ENCODE measurements at places on chromosomes 4 and X.
A peak's percentile ranks its signal among the peaks of the same experiment; 100 is the strongest.

GRCh38 chrX:101605728-101606127, 12.1 kb downstream of the ARMCX6 start:
- DNase-seq, result no peak

- DNase-seq, result no peak
Measured at GRCh38 chr4:105496899-105497298, 23.0 kb upstream of the PPA2 start.

DNA sequence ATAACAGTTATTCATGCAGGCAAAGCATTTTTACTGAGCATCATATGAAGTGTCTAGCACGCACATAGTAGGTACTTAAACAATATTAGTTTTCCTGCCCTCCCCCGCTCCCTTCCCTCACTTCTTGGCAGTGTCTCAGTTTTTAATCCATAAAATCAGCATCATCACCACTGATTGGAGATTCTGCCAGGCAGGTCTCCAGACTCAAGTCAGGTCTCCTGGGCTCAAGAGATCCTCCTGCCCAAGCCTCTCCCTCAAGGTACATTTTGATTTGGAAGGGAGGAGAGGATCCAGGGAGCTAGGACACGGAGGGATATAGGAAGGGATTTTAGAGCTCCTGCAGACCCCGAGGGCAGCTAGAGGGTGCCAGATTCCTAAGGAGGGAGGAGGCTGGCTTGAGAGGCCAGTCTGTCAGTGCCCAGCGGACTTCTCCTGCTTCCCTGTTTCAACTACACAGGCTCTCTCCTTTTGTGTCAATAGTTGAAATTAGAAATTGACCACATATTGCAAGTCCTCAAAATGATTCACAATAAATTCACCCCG, 4.4 kb upstream of the FAT1 start:
- DNase-seq, result no peak

GRCh38 chr4:6250235-6250983, 19.2 kb upstream of the WFS1 start:
- DNase-seq, result no peak

DNA sequence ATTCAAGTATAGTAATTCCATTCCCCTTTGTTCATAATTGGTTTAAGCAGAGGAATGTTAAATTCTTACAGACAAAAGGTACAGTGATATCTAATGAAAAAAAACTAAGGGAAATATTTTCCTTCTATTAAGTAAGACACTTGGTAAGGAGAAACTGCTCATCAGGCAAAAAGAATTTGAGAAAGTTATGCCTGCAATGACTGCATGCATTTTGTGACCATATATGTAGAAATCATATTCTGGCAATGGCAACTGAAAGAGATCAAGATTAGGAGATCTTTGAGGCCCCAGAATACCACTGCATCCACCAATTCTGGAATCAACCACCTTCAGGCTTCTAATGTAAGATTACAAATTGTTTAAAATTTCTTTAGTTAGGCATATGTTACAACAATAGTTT, 364.8 kb downstream of the PCDH10 start:
- no peak for DNase-seq

GRCh38 chrX:44106864-44107263, 133.7 kb upstream of the NDP start:
- no peak for DNase-seq

DNA sequence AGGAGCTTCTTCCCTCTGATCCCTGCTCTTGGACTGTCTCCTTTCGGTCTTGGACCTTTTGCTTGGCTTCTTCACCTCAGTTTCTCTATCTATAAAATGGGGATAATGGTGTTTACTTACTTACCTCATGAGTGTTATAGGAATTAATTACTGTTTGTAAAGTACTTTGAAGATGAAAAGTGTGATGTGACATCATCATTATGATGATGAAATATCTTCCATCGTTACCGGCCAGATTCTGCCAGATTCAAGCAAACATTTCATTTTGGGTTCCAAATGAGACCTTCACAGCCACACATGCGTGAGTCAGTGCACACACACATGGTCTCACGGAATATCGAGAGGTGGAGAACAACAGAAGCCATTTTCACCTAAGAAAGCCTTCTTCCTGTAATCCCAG, 220.1 kb upstream of the RPL34 start:
- DNase-seq, result no peak

GRCh38 chr4:183763990-183764754, 105.1 kb downstream of the TRAPPC11 start:
- DNase-seq, result no peak

DNA sequence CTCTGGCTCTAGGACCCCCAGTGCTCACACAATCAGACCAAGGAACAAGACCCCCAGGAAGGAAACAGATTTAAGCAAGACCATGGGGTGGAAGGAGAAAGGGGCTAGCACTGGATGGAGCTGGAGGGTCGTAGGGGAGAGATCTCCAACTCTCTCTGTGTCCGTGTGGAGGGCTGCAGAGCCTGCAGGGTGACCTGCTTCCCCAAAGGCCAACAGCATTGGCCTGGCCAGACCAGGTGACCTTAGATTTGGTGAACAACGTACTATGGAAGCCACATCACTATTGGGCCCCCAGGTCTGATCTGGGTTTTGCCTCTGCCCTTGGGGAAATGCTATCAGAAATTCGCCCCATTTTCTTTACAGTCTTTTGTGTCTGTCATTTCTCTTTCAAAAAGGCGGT, 26.0 kb downstream of the NLGN3 start:
- DNase-seq, result no peak

- no peak for DNase-seq
Measured at GRCh38 chr4:67522851-67523671, 22.2 kb downstream of the CENPC start.

DNA sequence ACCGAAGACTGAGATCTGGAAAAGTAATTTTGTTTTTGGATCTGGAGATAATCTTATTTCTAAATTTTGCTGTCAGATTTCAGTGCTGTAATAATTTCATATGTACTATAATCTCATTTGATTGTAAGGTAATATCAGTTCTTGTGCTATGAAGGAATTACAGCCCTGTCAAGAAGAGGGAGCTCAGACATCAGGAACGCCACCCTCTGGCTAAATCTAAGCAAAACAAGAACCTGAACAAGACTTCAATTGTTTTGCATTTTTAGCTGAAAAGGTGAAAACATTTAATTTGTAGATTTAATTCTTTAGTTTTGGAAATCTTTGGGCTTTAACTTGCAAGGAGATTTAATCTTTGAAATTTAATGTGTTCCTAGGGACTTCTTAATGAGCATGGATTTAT, 525.4 kb upstream of the HS3ST1 start:
- DNase-seq, result no peak

DNA sequence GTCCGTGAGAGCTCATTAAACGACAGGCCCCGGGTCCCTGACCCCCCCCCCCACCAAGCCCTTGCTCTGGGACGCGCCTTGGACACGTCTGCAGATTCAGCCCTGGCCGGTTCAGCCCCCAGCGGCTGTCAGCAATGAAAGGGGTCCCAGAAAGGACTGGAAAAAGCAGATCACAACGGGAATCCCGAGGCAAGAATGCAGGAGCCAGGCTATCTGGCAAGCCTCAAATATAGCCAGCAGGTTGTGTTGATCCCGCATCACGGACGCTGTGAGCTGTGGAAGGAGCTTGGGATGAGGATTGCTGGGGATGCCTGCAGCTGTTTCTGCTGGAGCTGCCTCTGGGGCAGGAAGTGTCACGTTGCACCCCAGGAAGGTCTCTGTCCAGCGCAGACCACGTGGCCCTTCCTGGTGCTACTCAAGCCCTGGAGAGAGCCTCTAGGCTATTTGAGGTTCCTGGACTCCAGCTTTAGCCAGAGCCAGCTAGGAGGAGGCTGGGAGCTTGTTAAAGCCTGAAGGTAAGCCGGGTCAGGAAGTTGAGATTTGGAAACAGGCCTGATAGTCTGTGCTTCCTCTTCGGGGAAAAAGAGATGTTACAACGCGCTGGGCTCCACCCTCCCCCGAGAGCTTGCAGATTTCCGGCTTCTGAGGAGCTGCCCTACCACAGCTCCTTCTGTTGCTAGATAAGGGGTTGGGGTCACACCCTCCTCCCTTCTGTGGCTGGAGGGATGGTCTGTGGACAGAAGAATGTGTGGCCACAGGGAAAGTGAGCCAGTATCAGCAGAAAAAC, 19.3 kb upstream of the CSF2RA start:
- peak; percentile 30 for DNase-seq

GRCh38 chr4:4592414-4592813, 50.6 kb upstream of the STX18 start:
- no peak for DNase-seq

DNA sequence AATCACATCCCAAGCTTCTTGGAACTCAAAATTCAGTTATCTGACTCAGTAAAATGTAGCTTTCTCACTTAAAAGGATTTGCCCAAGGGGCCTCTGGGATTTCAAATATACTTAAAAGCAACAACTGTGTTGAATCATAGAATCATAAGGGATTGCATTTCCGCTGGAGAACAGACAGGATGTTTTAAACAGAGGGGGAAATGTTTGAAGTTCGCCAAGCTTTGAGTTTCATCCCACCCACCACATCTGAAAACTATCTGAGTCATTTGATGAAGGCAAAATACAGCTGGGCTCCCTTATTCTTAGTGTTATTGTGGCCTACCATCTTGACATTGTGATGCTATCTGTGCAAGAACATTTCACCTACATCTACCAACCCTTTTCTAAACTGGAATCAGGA, 73.5 kb downstream of the PPP1R2C start:
- DNase-seq, result no peak

DNA sequence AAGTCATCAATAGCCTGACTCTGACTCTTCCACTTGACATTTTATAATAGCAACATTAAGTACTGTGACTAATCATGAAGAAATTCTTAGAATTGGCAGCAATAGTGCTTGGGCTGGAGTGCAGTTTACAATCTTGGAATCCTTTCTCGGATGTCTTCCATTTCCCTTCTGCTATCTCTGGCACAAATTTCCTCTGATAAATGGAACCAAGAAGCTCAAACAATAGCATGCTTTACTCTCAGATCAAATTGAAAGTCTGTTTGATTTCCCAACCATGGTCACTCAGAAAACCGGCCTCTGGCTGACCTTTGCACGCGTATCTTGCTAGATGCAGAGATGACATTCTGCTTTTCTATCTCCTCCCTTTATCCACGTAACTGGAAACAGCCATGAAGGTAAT, 99.0 kb upstream of the SPANXC start:
- DNase-seq, result no peak

DNA sequence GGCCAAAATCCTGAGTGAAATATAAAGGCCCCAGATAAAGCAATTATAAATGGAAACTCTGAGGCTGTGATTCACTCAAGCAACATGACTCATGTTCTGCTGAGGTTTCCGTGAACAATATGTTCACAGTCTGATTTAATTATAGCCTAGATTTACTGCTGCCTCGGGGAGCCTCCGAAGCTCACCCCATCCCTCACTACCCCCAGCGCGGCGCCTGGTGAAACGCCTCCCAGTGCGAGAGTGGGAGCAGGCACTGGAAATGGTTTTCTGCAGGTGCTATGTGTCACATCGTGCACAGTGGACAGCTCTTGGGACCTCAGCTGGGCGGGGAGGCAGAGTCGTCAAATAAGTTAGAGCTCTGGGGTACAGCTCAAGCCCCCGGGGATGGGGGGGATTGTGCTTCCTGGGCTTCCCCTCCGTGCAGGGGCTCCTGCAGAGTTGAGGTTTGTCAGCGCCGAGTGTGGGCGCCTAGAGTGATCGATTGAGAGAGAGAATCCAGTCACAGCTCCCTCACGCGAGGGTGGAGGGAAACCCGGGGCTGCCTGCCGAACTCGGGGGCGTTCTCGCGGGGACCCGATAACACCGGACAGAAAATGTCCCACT, 110.6 kb downstream of the PHKA2 start:
- no peak for DNase-seq

GRCh38 chr4:6732441-6733357, 16.7 kb downstream of the BLOC1S4 start:
- no peak for DNase-seq

- DNase-seq, result no peak
Measured at GRCh38 chr4:33837043-33837838, 2407.1 kb downstream of the ARAP2 start.

GRCh38 chr4:127311924-127312323, 320.8 kb upstream of the INTU start:
- DNase-seq, result no peak

- no peak for DNase-seq
Measured at GRCh38 chr4:169079942-169080827, 70.1 kb upstream of the CBR4 start.

DNA sequence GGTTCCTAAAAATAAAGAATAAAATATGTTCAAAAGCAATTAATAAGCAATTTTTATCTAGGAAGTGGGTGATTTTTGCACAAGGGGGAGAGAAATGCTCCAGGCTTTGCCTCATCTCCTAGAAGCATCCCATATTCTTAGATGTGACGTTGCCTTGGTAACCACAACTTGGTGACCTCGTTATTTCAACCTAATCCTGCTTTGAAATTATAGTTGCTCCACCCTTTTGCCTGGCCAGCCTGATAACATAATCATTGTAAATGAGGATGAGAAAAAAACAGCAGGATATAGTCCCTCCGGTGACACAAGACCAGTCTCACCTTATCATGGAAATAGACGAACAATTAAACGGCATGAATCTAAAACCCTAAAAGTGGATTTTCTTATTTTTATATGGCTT, 194.4 kb downstream of the QDPR start:
- no peak for DNase-seq

DNA sequence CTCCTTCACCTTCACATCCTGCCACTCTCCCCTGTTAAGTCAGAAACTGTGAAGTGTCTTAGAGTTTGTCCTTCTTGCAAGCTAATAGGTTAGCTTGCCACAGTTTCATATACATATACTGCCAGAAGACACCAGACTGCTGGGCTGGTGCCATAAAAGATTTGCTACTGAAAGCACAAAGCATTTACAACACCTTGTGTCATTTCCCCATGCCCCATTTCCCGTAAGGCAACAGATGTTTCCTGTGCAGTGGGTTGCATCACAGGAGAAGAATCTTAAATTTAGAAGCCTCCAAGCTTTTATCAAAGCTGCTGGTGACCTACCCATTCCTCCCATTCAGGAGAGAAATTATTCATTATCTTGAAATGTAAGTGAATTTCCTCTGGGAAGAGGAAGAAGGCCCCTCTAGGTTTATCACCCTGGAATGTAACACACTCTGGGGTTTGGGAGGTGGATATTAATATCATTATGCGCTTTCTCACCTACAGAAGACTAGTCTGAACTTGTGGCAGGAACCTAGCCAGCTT, 34.5 kb upstream of the RAB33B start:
- DNase-seq, result no peak
